Activated CD4-positive, alpha-beta T cell treated with anti-CD3 and anti-CD28 coated beads, Interleukin-2, Interleukin-4, amounts not matched to agents 100 ng/mL and 50 ng/mL, durations not matched to agents 16 hours and 8 hours (primary cell): ENCODE measurements at places on chromosomes 6 and 20.

- no peak for DNase-seq
Observed at GRCh38 chr6:31113861-31114540, 599 bp upstream of the PSORS1C1 start.

DNA sequence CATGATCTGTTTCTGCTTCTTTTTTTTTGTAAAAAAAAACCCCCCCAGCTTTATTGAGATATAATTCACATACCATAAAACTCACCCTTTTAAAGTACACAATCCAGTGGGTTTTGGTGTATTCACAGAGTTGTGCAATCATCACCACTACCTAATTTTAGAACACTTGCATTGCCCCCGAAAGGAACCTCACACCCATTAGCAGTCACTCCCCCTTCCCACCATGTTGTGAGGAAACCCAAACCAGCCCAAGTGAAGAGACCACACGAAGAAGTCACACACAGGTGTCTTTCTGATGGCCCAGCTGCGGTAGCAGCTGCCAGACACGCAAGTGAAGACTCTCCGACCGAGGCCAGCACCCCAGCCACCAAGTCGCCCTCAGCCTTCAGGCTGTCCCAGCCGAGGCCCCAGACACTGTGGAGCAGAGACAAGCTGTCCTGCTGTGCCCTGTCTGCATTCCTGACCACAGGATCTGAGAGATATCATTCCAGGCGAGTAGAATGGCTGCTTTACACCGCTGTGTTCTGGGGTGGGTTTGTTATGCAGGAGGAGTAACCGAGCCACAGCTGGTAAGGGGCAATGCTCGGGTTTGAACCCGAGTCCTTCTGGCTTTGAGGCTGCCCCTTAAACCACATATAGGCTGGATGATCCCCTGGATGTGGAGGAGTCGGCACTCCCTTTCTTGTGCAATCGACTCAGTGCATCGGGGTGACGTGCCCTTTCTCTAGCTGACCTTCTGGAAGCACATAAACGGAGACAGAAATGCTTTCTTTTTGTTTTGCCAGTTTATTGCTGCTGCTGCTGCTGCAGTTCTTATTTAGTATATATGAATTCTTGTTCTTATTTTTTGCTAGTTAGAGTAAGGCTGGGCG lies 59.1 kb upstream of the PTPN1 start:
- no peak for DNase-seq

DNA sequence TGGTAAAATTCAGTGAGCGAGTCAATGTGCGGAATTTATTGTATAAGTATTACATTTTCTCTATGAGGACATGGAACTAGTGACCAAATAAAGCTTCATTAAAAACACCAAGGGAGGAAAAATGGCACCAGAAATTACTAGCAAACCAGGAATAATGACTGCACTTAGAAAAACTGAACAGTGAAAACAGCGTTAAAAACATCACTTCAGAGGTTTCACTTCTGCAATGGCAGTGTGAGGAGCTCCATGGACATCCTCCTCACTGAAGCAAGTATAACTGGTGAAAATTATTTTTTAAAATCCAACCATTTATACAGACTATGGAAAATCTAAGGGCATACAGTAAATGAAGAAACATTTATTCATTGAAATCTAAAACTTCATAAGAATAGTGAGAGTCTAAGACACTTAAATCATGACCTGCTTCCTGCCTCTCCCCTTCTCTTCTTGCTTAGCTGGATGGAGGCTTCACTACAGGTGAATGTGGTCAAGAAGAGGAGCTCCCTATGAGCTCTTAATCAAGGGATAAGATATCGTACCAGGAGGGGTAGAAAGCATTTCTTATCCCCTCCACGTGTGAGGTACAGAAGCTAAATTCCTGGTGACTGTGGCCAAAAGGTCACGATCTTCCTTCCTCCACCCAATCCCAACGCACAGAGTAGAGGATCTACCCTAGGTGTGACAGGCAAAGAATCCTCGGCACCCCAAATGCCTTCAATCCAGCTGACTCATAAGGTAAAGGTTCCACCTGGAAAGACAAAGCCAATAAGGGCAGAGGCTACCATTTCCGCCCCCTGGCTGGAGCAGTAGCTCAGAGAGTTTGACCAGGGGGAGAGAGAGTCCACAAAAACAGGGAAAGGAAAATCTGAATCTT lies 12.3 kb upstream of the ASF1A start:
- DNase-seq: no peak

DNA sequence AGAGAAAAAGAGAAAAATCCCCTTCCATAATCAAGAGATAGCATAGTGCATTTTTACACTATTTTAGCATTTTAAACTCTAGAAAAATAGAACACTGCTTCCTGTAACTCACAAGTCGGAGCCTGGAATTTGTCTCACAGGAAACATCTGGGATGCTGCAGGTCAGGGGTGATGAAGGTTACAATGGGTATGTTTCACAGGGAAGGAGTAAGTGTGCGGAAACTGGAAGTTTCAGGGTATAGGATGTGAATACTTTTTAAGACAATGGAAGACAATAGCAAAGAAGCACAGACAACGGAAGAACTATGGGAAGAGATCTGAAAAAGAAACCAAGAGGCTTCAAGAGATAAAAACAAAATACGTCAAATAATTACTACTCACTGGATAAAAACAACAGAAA lies 361.0 kb upstream of the MARCKS start:
- DNase-seq: no peak

DNA sequence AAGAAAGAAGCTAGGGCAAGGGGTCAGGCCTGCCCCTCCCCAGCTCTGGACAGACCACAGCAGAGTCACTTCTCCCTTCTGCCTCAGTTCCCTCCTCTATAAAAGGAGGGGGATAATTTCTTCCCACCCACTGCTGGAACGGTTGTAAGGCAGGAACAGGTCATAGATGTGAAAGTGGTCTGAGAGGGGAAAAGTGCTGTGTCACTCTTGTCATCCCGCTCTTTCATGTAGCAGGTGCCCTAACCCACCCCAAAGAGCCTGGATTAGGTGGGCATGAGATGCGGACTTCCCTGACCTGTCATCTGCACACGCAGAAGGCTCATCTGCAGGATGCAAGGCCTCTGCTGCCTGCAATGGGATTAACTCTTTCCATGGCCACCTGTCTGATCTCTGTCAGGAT lies 218.2 kb upstream of the LRFN2 start:
- no peak for DNase-seq

DNA sequence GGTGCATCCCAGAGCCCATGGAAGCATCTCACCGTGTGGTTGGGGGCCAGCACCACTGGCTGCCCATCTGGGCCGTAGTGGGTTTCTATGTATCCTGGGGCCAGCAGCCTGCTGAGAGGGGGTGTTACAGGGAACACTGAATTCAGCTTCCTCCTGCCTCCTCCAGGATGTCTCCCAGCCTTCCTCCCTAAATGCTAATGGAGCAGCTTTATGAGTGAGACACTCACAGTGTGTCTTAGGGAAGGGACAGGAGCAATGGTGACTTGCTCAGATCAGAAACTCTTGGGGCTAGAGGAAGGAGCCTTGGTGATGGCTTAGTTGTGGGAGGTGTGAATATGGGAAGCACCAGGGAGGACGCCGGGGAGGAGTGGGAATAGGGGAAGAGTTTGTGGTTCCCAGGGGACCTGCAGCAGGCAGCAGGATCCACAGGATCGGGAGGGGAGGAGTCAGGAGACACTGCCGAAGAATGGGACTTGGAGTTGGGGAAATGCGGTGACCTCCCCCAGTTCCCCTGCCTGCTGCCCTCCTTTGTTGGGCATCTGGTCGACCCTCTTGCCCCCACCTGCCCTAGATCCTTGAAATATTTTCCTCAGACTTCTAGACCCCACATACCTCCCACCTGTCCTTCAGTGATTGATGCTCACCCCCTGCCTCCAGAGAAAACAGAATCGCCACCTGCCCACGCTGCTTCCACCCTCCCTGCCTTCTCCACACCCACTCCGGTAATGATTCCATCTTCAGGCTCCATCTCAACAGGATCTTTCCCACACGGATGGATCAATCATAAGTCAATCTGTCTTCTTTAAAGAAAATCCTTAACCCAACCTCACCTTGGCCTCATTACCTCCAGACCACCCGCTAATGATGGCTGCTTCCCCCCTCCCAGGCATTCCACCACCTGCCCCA lies 6.6 kb downstream of the ADAM33 start:
- DNase-seq: no peak

GRCh38 chr6:71248878-71249544 lies 39.6 kb upstream of the OGFRL1 start:
- DNase-seq: no peak

DNA sequence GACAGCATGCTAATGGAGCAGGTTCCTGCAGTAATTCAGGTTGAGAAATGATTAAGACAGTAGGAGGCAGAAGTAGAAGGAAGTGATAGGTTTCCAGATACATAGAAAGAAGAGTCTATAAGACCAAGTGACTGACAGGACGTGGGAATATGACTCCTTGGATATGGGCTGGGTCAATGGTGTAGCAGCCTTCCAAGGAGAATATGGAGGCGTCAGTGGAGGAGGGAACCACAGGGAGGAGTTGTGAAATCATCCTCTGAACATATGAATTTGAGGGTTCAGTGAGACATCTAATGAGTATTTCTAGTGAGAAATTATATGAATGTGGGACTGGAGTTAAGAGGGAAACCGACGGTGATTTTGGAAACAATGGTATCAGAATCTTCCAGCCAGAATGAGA lies 43.3 kb downstream of the NUDT3 start:
- no peak for DNase-seq

DNA sequence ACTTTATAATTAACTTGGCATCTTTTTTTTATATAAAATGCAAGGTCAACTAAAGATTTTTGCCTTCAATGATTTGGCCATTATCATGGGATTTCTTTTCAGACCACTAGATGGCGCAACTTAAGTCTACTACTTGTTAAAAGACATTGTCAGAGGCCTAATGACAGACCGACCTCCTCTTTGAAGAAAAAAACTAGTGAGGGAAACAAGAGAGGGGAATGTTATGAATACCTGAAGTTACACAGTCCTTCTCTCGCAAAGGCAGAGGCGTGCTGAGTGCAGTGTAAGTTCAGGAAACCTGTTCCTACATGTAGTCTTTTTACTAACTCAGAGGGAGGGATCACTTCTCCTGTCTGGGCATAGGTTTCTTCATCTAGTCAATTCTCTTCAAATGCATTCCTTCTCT lies 9.3 kb downstream of the TRAPPC3L start:
- DNase-seq: peak; percentile 62

DNA sequence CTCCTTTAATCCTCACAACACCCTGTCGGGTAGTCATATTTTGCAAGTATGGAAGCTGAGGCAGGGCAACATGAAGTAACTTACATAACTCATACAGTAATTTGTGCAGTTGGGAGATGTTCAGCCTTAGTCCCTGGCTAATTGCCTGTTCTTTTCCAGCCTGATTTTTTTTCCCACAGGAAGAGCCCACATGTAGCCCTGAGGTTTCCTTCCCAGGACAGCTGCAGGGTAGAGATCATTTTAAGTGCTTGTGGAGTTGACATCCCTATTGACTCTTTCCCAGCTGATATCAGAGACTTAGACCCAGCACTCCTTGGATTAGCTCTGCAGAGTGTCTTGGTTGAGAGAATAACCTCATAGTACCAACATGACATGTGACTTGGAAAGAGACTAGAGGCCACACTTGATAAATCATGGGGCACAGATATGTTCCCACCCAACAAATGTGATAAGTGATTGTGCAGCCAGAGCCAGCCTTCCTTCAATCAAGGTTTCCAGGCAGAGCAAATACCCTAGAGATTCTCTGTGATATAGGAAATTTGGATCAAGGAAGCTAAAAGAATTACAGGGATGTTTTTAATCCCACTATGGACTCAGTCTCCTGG lies 5.0 kb upstream of the BTN2A1 start:
- no peak for DNase-seq

DNA sequence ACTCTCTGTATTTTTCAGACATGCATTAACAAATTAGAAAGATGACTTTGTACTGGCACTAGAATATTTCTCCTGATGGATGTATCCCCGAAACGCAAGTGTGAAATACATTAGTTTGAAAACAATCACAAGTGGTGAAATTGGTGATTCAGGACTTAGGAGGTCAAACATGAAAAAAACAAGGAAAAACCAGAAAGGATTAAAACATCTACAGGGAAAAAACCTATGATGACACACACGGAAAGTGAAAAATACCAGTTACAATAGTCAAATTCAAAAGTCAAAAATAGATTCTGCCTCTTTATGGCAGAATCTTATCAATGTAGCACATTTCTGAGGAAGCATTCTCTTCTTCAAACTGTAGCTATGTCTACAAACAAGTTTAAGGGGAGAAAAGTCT lies 129.0 kb upstream of the SGK1 start:
- DNase-seq: no peak

DNA sequence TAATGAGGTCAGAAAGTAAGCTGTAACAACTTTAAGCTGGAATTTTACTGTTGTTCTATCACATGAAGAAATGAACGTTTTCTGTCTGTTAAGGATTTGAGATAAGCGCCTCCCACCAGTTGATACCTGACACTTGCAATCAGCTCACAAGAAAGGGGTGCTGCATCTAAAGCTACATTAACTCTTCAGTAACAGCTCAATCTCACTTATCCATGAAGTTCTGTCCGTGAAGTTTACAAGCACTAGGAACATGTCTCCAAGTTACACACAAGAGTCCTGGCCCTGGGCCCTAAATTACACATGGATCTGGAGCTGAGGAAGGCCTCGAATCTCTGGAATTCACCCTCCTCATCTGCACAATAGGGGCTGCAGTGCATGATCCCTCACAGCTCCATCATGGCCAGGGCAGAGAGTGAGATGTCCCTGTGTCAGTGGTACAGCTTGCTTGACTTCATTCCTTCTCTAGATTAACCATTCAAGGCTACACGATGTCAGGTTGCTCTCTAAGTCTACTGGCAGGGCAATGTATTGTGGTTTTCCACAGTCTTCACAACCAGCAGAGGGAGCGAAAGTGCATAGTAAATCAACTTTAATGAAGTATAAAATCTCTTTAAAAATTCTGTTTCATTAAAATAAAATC lies 182.4 kb upstream of the MCHR2 start:
- peak; percentile 26 for DNase-seq

DNA sequence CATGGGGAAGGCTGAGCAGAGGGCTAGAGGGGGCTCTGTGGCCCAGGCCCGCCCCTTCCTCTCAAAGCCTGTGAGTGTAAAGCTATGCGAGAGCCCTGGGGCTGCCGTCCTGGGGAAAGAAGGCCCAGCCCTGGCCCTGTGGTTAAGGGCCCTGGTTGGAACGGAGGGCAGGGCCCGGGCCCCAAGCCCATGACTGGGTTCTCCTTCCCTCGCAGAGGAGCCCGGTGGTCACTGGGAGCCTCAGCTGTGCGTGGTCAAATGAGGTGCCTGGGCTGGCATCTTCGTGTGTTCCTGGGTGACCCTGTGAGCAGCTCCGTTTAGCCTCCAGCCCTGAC lies 56.0 kb downstream of the SMOC2 start:
- no peak for DNase-seq

GRCh38 chr6:44338228-44339122 lies 4.0 kb upstream of the SPATS1 start:
- peak; percentile 73 for DNase-seq

DNA sequence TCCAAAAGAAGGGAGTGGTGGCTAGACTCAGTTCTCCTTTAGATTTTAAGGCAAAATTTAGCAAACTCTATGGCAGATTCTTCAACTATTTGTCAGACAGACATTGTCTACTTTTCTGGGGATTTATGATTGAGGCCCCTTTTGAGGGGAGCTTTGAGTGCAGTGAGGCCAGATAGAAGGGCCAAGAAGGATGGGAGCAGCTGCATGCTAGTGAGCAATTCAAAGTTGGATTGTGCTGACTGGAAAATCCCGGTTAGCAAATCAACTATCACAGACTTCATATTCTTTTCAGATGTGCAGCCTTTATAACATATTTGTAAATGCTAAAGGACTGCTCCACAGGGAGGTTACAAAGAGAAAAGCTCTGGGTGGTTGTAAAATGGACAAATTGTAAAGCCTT lies 35.0 kb upstream of the ESR1 start:
- no peak for DNase-seq

GRCh38 chr20:32832664-32833063 lies 12.9 kb downstream of the MAPRE1 start:
- no peak for DNase-seq
